ENCODE measurements at places on chromosomes 11 and 22.

DNA sequence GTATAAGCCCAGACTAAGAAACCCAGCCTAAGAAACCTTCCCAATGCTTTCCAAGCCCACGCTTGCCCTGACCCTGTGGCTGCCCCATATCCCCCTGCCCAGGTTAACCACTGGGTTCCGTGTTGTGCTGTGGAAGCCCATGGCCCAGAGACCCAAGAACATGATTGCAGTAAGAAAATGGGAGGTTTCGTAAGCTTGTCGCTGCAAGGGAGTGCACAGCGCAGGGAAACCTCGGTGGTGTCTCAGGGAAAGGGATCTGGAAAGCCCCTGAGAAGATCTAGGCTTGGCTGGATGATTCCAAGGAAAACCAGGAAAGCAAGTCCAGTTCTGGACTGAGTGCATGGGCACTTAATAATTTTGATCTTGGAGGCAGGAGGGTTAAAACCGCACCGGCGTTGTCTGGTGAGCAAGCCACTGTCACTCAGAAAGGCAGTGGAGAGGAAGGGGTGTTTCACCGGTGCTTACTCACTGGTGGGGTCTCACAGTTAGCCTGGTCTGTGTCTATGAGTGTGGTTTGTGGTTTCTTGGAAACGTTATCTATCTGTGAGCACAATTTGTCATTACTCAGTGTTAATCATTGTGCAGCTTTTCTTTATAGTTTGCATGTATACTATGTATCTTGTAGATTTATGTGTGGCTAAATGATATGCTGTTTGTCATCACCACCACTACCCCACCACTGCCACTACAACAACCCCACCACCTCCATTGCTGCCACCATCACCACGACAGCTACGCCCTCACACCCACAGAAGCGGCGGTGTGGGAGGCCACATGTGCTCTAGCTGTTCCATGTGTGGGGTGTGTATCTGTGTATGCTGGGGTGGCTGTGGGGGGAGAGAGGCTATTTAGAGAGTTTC, 53.3 kb upstream of the PRDM11 start:
- DNase-seq: no peak

- DNase-seq: no peak
Measured at GRCh38 chr11:13140028-13140870, 131.1 kb downstream of the RASSF10 start.

DNA sequence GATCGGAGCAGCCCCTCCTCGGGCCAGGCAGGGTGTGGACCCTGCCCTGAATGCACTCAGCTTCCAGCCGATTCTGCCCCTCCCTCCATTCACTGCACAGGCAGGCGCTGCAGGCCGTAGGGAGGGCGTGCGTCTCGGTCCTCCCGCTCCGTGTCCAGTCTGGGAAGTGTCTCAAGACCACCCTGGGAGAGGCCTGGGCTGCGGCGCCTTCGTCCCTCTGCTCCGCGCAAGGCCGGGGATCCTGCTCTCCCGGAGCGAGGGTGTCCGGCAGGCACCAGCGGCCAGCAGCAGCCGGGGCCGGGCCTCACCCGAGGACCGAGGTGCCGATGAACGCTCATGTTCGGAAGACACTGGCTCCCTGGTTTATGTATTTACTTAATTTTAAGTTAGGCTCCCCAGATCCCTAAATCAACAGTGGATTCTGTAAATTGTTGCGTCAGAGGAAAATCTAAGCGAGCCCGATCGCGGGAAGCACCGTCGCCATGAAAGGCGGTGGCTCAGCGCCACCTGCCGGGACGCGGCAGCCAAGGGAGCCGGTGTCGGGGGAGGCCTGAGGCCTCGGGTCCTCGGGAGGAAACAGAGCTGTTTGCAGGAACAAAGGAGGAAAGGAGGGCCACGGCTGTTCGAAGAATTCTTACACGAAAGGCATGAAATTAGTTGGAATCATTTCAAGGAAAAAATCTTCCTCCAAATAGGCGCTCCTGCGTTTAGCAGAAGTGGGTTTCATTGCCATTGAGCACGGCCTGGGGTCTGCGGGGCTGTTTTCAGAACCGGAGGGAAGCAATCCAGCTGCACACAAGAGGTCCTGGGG, 195.3 kb downstream of the BRD1 start:
- no peak for DNase-seq

- no peak for DNase-seq
Measured at GRCh38 chr22:38034278-38034882, 22.8 kb upstream of the PICK1 start.

GRCh38 chr11:8686325-8686724, 3.7 kb downstream of the RPL27A start:
- no peak for DNase-seq

- no peak for DNase-seq
Measured at GRCh38 chr22:44118645-44119315, 61.9 kb upstream of the PARVG start.

DNA sequence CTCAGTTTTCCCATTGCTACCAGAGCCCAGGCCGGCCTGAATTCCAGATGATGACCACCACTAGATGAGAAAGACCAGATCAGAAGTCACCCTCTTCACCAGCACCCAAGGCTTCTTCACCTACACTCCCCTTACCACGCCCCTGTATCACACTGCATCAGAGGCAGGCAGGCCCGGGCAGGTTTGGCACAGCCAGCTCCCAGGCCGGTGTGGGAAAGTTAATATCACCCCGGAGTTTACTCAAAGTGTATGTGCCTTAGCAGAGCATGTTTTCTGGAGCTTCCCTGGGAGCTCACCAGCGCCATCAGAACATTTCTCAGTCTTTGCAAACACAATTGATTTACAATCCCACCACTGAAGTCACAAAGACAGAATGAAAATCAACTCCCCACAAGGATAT, 47.5 kb upstream of the POU2AF1 start:
- DNase-seq: no peak

DNA sequence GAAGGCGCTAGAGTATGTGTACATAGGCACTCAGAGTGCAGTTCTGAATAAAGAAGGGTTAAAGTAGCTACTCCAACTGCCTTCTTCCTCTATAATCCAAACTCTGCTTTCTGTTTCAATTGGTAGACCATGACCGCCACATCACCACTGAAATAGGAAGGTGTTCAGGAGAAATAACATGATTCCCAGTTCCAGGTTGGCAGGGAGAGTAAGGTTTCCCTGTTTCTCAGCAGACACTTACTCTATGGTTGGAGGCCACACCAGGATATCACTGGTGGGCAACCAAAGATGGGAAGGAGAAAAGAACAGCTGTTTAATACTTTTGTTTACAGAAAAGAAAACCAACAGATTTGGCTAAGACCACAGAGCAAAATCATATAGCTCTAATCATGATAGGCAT, 37.9 kb downstream of the PAK1 start:
- no peak for DNase-seq

- no peak for DNase-seq
Measured at GRCh38 chr11:84465040-84465439, 1162.1 kb downstream of the DLG2 start.

DNA sequence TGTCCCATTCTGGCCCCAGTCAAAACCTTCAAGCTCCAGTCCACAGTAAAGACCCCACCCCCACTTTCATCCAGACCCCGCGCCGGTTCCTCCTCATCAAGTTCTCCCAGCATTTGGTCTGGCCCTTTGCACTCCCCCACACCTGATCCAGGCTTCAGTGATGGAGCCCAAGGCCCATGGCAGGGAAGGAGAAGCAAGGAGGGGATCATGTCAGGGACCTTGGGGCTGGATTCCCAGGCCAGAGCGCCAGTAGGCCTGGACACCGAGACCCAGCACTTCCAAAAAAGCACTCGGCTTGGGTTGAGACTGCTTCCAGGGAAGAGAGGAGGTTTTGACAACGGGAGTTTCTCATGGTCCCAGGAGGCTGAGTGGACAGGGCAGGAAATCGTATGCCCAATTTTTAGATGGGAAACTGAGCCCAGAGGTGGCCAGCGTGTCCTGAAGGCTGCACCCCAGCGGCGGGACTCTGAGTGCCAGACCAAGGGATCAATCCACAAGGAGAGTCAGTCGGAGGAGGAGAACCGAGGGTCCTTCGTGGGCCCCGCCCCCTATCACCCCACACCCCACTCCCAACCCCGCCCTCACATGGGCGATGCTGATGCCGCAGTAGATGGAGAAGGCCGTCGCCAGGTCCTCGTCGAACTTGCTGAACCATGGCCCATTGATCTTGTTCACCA, 90.5 kb downstream of the PDE2A start:
- no peak for DNase-seq

DNA sequence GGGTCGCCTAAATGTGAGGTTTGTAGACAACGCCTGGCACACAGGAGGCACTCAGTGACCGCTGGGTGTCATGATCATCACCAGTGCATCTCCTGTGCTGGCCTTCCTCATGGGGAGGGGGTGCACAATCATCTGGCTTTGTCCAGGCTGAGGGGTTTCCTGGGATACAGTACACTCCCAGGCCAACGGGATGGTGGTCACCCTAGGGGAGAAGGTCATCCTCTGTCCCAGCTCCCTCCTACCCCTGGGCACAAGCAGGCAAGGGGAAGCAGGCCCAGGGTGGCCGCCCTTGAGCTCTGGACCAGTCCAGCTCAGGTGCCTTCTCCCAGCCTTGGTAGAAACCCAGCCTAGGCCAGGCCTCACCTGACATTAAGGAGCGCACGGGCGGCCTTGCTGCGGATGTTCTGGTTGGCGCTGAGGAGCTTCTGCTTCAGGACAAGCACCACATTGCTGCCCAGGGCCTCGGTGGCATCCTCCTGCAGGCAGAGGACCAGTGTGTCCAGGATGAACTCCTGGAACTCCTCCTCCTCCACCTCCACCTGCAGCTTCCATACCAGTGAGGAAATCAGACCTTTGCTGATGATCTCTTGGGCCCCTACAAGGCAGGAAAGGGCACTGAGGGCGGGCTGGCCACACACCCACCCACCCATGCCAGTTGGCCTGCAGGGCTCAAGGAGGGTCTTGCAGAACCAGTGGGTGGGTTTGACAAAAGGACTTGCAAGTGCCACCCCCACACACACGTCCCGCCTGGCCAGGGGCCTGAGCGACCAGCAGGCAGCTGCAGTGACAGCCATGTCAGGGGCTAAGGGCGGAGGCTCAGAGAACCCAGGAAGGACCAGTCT, 6.6 kb upstream of the GNAZ start:
- DNase-seq: no peak

DNA sequence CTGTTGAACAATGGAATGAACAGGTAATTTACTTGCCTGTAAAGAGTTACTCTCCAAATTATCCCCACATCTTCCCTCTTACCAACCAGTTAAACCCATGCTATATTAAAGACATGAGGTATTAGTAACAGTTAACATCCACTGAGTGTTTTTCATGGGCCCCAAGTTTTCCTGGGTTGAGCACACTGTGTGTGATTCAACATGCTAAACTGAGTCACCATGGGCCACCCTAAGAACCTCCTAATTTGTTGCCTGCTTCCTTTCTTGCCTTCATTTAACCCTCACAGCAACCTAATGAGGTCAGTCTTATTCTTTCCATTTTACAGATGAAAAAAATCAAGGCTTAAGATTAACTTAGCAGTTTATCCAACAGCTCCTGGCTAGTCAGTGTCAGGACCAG, 51.0 kb downstream of the GALNT18 start:
- DNase-seq: no peak

GRCh38 chr11:2741006-2741376, 41.2 kb upstream of the KCNQ1OT1 start:
- DNase-seq: no peak

- no peak for DNase-seq
Measured at GRCh38 chr22:40727964-40728615, 48.8 kb downstream of the MCHR1 start.

DNA sequence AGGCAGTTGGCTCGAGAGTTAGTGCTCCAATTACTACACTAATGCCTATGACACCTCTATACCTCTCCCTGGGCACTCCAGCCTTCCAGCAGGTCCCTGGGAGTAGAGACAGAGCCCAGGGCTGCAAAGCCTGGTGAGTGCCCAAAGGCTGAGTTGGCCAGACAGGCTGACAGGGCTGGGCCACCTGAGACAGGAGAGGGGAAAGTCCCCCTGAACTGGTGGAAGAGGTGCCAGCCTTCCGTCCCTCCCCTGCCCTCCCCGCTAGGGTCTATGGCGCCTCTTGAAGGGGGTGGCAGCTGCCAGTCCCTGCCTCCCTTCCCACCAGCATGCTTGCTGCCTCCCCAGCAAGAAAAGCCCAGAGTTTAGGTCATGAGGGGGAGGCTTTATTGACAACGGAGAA, 3.0 kb downstream of the KCNJ11 start:
- no peak for DNase-seq

DNA sequence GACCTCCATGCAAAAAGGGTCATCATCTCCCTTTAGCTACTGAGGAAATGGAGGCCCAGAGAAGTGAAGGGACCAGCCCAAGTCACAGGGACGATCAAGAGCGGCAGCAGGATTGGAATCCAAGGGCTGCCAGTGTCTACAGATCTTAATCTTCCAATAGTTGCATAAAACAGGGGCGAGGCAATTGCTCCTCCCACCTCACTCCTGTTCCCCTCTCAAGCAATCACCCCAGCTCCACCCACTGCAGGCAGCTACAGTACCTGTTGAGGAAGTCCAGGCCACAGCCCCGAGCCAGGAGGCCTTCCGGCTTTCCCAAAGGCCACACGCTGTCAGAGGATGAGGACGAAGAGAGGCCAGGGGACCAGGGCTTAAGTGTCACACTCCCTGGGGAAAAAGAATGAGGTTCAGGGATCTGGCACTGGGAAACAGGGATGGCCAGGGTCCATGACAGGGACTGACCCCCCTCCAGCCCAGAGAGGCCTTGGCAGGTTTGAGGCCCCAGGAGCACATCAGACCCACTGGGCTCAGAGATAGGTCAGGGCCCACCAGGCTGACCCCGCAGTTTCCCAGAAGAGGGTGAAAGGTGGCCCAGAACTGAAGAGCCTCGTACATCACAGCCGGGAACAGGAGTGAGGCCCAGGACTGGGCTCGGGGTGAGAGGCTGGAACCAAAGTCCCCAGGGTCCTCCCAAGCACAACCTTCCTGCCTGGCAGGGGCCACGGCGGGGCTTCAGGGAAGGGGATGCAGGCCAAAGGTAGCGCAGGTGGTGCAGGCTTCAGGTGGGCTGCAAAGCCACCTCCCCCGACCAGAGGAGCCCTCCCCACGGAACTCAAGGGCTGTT, 16.4 kb upstream of the MFNG start:
- DNase-seq: no peak

- no peak for DNase-seq
Measured at GRCh38 chr22:46965555-46966494, 203.4 kb downstream of the TBC1D22A start.

Data from GM12864 (cell line).